ENCODE measurements at places on chromosomes 12 and 14.

DNA sequence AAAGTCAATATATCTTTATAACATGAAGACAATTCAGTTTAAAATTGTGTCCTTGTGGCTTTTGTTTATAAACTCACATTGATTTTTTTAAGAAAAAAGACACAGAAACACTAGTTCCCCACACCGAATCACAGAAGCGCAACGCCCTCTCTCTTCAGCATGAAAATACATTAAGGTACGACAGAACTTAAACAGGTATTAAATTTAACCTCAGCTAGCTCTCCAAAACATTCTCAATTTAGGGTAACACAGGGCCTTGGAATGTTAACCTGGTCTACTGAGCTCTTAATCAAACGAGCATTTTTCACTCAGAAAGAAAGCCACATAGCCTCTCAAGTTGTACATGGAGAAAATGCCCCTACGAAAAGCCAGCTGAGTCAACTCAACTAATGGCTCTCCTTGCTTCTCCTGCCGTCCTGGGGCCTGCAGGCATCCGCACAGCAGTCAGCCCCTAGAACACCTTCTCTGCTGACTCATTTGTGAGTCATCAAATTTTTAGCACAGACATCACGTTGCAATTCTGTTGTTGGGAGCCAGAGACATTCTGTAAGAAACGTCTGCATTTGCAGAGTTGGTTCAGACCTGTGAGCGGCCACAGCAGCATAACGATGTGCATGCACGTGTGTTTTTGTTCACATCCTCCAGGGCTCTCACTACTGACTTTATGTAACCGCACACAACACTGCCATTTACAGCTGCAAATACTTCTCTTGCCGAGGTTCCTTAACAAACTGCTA lies 141.6 kb downstream of the ITPR2 start:
- peak; percentile 52 for DNase-seq

DNA sequence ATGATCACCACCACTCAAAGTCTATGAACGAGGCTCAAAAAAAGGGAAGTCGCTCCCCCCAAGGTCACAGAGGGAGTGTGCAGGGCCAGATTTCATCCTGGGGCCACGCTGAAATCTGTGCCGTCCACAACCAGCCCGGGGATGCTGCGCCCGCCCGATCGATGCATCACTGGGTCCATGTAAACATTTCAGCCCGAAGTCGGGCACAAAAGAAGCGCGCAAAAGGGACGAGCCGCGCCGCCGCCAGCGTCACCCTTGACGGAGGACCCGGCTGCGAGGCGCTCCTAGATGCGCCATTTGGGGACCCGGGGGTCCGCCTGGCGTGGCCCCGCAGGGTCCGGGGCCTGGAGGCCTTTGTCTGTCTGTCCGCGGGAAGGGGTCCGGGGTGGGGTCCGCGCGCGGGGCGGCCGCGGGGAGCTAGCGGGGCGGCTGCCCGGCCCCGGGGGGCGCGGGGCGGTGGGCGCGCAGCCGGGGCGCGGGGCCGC lies 503 bp downstream of the FBXO21 start:
- DNase-seq, result peak; percentile 34

GRCh38 chr12:109346920-109347319 lies 780 bp upstream of the MYO1H start:
- no peak for DNase-seq

GRCh38 chr12:40171066-40171465 lies 53.7 kb upstream of the LRRK2 start:
- no peak for DNase-seq

DNA sequence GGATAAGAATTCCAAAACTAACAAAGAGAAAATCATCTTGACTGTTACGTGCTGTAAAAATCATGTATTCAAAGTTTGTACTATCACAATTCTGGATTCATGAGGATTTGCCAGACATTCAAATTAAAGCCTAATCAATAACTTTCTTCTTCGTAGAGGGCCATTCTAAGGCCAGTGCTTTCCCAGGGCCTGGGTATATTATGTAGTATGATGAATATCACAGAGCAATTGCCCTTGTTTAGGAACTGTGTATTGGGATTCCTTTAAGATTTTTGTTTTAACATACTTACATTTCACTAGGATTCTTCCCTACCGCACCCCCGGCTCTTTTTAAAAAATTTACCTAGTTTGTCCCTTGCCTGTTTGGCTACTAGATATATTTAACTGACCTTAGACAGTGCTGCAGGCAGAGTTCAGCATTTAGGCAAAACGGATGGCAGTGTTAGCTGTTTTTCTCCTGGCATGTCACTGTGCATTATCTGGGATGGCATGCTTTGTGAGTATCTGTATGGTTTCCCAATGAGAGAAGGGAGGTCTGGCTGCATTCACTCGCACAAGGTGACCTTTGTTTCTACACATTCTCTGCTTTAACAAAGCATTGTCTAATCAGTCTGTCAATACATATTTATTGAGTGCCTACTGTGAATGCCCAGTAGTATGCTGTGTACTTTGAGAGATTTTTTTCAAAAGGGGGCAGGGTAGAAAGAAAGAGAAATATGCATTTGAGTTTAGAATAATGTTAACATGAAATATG lies 63.3 kb downstream of the ERC1 start:
- DNase-seq, result no peak

- no peak for DNase-seq
These were observed 13.3 kb downstream of the TGFB3 start for GRCh38 chr14:75968456-75968855.

- no peak for DNase-seq
These were observed 134.5 kb upstream of the C14orf180 start for GRCh38 chr14:104445086-104445485.

GRCh38 chr12:123398550-123399254 lies 14.8 kb downstream of the KMT5A start:
- DNase-seq, result no peak

DNA sequence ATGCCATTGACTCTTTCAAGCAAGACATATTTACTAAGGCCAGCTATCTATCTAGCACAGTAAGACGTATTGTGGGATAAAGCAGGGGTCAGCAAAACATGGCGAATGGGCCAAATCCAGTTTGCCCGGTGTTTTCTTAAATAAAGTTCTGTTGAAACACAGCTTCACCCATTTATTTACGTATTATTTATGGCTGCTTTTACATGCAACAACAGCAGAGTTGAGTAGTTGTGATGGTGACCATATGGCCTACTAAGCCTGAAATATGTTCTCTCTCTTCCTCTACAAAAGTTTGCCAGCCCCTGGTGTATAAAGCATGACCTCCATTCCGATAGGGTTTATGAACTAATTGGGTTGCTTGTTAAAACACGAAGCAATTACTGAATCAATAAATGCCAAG lies 322.1 kb downstream of the CCDC91 start:
- DNase-seq, result no peak

GRCh38 chr12:72499244-72499643 lies 227.1 kb downstream of the TRHDE start:
- no peak for DNase-seq

DNA sequence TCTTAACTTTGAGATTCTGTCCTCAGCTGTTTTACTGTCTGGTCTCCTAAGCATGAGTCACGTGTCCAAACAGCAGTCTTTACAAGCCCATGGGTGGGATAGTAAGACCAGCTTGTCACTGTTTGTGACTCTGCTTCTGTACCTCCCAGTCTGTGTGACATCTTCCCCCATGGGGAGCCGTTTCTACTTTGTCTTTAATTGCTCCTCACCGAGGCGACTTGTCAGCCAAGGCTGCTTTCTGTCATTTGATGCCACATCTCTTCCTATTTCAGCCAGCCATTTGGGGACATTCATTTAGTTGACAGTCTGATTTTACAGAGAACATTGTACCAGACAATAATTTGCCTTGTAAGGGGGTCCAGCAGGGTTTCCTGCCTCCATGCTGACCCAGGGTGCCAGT lies 534.8 kb downstream of the NRXN3 start:
- DNase-seq, result peak; percentile 3

GRCh38 chr12:121778567-121779421 lies 14.7 kb downstream of the RHOF start:
- no peak for DNase-seq

DNA sequence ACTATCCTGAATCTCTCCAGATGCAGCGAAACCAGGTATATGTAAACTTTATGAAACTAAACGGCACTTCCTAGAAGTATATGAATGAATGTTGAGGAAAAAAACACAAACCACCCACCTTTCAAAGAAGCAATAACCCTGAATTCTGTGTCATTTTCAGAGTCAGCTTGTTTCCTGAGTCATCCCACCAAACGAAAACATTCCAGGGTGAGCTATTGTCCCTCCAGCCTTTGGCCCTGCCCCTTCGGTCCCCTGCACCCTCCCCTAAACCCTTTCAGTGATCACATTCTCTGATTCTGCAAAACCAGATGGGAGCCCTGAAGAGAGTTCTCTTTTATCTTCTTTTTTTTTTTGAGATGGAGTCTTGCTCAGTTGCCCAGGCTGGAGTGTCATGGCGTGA lies 202.6 kb upstream of the ALG10B start:
- DNase-seq, result no peak

DNA sequence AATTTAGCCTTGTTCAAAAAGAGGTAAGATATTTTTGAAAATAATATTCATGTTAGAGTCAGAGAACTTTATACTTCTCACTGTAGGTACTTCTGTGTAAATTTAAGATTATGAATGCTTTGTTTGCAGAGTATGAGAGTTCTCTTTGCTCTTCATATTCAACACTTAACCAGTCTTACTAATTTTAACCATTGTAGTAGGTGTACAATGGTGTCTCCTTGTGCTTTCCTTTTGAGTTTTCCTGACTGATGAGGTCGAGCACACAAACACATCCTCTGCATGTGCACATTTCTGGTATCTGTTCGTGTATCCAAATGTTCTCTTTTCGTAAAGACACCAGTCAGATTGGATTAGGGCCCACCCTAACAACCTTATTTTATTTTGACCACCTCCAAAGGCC lies 45.8 kb downstream of the MIA2 start:
- no peak for DNase-seq
